Suppressor macrophage treated with lipopolysaccharide for 4 hours (primary cell): ENCODE measurements at places on chromosomes 6 and 20.

GRCh38 chr6:32087574-32088486 lies 21.3 kb downstream of the TNXB start:
- peak; percentile 44 for DNase-seq

- no peak for DNase-seq
These were observed 446.4 kb upstream of the FLRT3 start for GRCh38 chr20:14783766-14784165.

DNA sequence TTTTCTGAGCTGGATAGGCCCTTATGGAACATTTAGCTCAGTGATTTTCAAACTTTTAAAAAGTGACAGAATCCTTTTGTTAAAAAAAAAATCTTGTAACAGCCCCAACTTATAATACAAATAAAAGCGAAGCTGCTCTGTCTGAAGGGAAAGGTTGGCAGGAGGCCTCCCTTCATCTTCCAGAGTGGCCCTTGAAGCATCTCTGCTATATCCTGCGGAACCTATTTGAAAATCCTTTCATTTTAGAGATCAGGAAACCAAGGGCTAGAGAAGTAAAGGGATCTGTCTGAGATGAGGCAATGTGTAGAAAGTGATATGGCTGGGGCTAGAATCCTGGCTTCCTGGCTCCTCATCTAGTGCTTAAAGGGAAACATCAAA lies 107.8 kb downstream of the UBE3D start:
- no peak for DNase-seq

DNA sequence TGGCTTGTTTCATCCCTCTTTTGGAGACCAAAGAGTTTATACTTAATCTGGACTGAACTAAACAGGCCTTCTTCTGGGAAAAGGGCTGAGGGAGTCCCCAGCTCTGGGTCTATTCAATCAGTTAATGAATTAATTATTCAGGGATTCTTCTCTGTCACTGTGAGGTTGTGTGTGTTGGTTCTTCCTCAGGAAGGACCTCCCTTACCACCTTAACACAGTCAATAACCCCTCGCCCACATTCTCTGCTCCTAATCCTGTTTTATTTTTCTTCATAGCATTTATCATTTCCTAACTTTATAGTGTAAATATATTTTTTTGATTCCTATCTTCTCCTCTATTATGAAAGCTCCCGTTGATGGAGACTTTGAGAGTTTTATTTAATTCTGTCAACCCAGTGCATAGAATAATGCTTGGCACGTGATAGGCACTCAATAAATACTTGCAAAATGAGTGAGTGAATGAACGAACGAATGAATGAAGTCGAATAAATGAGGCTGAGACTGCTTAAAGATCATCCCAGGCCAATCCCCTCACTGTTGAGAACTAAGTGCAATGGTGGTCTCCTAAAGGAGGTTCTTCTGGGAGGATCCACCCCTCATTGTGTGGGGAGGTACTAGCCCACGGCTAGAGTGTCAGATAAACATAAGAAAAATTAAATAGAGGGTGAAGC lies 179.6 kb upstream of the JARID2 start:
- DNase-seq = no peak

DNA sequence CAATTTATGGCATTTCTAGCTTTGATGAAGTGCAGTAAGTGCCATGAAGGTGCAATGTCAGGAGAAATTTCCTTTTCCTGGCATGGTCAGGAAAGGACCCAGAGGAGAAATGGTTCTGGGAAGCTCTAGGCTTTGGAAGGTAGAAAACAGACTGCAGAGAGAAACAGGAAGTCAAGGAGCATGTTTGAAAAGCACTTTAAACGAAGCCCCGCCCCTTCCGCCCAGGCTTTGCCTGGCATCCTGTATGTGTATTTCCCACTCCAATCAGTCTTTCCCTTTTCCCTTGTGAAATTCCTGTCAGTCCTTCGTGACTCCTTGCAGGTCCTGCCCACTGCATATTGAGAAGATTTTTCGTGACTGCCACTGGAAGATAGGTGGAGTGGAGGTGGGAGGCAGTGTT lies 320.9 kb upstream of the SASH1 start:
- no peak for DNase-seq

GRCh38 chr6:26234421-26235301 lies 130.3 kb upstream of the BTN3A2 start:
- DNase-seq = peak; percentile 54

- DNase-seq = no peak
These were observed 63.5 kb downstream of the RIN2 start for GRCh38 chr20:19821606-19822005.

GRCh38 chr6:170130201-170130621 lies 160.7 kb downstream of the DLL1 start:
- no peak for DNase-seq

DNA sequence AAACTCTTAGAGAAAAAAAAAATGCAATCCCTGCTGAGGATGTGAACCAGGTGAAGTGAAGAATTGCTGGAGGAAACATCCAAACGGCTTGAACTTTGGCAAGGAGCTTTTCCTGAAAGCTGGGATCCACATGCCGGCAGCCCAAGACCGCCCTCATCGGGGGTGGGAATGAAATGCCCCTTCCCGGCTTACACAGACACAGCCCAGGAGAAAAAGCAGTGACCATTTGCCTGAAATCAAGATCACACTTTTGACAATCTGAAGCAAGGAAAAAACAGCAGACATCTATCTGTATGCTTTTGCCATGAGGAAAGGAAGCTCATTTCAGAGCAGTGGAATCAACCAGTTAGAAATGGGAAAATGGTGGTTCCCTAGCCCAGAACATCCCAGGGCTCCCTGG lies 254.5 kb downstream of the TAF4 start:
- DNase-seq = no peak

- DNase-seq = no peak
These were observed 16.2 kb upstream of the TGM2 start for GRCh38 chr20:38181207-38181801.

DNA sequence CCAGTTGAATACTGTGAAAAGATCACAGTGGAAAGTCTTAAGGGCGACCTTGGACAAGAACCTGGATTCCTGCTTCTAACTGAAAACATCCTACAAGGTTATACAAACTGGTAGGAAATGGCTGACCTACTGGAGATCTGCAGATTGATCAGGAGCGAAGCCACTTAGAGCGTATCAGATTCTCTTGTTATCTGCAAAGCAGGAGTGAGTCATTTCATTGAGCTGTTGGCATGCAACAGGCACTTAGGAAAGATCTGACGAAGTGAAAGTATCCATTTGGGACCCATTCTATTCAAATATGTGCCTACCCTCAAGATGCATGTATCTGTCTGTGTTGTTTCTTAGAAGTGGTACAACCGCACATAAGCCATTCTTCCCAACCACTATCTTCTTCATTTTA lies 131.2 kb upstream of the RIN2 start:
- DNase-seq = no peak

DNA sequence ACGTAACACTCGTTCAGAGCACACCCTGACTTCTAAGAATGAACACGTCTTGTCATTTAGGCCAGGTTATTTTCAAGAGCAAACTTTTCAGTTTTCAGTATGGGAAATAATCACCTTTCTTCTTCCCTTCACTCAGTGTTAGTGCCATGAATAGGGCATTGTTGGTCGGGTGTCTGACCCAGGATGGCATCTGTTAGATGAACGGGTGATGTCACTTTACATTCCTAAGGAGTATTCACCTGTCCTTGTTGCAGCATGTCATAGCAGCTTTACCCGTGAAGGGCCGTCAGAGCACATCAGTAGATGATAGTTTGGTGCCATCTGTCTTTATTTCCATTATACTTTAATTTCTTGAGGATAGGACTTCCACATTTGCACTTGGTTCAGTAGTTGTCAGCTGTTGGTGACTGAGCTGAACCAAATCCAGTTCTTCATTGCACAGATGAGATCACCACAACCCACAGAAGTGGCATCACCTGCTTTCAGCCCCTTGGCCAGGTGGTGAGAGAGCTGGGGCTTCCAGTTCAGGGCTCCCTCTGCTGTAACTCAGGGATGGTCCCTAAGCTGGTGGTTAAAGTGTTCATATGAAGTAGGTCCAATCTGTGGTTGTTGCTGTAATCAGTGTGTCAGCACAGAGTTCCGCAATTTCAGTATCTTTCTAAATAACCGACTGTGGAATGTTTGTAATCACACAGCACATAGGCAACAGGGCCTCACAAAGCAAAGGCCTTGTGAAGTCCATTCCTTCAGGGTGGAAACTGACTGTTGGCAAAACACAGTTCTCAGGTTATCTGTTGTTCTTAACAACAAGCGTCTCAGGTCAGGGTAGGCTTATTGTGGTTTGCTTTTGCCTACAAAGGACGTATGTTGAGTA lies 68.2 kb downstream of the FAM120B start:
- peak; percentile 63 for DNase-seq

DNA sequence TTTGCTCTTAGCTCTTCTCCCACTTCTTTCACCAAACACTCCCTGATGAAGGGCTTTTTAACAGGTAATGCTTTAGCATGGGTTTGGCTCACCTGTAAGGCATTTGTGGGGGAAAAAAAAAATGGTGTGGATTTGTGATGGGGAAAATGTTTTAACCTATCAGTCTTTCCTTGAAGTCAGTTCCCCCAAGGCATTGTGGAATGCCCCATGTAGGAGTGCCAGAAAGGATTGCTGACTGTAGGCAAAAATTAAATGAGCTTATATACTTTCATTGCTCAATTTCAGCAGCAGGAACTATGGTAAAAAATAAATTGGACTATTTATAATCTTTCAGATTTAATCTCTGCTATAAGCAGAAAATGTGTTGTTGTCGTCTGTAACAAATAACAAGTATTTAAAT lies 10.6 kb upstream of the SASH1 start:
- DNase-seq = no peak

GRCh38 chr6:50734488-50734887 lies 21.2 kb downstream of the TFAP2D start:
- DNase-seq = no peak

GRCh38 chr6:82914511-82914910 lies 151.1 kb downstream of the UBE3D start:
- DNase-seq = no peak

GRCh38 chr6:47250302-47250701 lies 59.4 kb downstream of the TNFRSF21 start:
- DNase-seq = no peak

GRCh38 chr20:24459733-24460132 lies 9.7 kb upstream of the SYNDIG1 start:
- DNase-seq = no peak

DNA sequence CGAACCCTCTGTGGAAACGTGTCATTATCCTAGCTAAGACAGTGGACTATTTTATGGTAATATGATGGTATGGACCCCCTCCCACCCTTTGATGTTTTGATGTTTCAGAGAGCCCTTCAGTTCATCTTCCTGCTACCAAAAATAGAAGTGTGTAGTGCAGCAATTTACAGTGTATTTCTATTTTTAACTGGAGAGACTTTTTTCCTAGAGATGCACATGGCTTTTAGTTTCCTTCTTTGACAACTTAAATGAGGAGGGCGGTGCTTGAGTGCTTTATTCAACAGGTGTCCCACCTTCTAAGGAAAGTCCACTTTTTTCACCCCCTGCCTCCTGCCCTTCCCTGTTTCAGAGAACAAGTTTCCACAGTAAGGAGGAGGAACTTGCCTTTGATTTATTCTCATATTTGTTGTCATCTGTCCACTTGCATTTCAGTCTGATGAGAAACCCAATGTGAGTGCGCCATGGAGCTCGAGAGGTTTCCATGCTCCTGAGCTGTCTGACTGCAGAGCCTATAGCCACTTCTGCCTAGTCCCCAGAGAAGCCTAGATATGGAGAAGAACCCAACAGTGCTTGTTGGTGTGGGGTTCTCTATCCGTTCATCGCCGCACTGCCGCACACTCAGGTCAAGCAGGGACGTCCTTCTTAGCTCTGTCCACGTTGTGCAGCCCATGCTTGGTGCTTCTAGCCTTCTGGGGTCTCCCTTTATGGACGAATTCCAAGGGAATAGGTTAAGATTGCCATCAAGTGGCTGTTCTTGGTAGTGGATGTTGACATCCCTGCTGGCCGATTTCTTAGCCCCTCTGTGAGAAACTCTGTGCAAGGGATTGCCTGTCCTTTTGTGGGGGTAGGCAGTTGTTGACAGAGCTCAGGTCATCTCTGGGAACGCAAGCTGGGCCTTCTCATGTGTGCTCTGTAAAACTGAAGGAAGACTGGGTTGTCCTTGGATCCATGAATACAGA lies 144.2 kb downstream of the JARID2 start:
- peak; percentile 57 for DNase-seq

DNA sequence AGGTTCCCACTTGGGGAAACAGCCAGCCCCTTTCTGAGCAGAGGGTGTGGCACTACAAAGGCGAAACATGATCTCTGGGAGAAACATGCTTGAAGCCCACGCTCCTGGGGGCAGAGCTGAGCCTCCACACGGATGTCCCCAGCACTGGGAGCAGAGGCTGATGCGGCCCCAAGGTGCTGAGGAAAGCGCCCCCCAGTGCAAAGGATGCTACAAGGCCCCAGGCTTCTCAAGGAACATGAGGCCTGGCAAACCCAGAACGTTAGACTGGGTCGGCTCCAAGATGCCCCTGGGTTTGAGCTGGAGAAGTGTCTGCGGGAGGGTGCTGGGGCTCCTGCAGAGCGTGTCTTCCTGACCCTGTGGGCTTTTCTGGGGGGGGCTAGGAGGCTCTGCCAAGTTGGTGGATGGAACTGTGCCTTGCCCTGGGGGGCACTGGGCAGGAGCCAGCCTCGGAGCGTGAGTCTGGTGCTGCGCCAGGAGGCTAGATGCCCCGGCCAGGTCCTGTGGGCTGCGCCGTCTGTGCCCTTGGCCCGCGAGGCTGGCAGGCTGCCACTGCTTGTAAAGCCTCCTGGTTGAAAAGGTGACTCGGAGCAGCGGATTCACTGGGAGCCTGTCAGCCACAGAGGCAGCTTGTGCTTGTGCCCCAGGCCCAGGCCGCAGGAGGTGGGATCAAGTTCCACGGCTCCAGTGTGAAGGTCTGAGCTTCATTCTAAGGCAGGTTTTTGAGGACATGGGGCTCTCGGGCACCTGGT lies 8.1 kb downstream of the SYNJ2 start:
- no peak for DNase-seq

GRCh38 chr6:138387577-138388368 lies 10.1 kb downstream of the SMIM28 start:
- no peak for DNase-seq

GRCh38 chr6:160198606-160199211 lies 59.9 kb downstream of the SLC22A2 start:
- no peak for DNase-seq

DNA sequence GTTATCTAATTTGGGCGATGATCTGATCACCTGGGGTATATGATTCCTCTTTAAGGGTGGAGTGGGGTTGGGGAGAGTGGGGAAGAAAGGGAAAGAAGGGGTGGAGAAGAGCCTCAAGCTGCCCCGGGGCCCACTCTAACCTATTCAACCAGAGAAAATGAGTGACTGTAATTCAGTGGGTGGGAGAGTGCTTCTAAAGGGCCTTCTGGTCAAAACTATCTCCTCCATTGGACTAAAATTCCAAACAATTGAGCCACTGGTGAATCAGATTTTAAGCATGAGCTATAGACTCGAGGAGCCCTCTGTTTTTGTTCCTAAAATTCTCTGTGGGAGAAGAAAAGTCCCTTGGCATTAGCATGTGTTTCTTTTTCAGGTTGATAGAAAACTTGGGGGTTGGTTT lies 296.8 kb downstream of the CLIC5 start:
- no peak for DNase-seq

- DNase-seq = peak; percentile 52
These were observed 2.3 kb upstream of the TLDC2 start for GRCh38 chr20:36873498-36874189.
